ENCODE measurements at places on chromosomes 13 and 19.

- no peak for DNase-seq
Observed at GRCh38 chr13:110410936-110411687, 104.0 kb downstream of the COL4A2 start.

DNA sequence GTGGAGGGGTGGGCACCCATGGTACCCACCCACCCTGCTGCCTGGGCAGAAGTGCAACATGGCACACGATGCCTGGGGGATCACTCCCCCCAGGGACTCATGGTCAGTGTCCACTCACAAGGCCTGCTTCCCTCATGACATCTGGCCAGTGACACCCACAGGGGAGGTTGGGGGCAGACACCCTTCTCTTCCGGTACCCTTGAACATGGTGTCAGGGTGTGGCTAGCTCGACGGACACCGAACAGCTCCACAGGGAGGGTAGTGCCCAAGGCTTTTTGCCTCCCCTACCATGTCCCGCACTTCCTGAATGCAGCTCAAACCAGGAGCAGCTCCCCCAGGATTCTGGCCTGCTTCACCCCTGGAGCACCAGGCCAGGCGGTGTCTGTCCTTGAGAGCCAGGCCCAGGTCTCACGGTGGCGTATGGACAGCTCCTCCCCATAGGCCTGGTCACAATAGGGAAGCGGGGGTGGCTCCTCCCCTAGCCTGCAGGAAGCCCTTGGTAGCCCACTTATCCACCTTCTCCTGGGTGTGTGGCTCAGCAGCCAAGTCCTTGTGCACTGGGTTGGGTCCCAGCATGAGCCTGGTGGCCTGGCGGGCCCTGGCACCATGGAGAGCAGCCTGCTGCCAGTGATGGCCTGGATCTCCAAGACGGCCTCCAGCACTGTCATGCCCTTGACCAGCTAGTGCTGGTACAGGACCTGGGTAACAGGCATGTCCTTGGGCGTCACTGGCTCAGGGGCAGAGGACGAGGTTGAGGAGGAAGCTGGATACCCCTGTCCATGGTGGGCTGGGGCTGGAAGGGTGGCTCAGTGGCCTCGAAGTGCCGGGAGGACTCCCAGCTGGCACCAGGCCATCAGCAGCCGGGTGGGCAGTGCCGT is 7.8 kb downstream of the ACP4 start:
- DNase-seq: no peak

- DNase-seq: no peak
Observed at GRCh38 chr13:89852570-89852969, 1494.9 kb upstream of the MIR17HG start.

DNA sequence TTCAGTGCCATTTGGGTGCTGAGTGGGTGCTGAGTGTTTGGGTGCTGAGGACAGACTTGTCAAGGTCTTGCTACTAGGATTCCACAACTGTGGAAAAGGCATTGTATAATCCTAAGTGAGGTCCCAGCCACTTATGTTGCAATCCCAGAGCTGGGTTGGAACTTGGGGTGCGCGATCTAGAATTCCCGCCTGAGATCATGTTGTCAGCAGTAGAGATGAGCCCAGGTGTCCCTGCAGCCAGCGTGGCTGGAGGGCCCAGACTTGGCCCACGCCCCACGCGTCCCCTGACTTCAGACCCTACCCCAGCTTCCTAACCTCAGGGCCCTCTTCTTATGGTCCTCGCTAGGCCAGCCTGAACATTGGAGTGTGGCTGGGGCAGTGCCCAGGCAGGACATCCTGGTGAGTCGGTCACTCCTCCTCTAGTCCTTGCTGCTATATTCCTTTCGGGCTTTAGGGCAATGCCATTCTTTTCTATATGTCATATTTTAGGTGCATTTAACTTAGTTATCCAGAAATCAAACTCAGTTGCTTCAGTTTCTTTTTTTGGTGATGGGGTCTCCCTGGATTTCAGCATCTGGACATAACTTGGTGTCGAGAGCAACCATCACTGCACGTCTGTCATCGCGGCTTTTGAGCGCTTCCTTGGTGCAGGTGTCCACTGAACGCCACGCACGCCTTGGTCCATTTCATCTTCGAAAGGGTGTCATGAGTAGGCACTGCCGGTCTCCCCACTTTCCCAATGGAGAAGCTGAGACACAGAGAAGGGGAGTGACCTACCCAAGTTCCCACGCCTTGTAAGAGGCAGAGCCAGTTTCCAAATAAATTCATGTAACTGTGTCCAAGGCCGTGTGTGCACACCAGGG is 46.4 kb upstream of the F7 start:
- DNase-seq: no peak

- no peak for DNase-seq
Observed at GRCh38 chr13:51342706-51343105, 3.2 kb downstream of the SERPINE3 start.

- DNase-seq: no peak
Observed at GRCh38 chr13:71701741-71702140, 165.3 kb downstream of the DACH1 start.

- DNase-seq: peak; percentile 95
Observed at GRCh38 chr19:15379999-15380647, 536 bp upstream of the AKAP8 start.

DNA sequence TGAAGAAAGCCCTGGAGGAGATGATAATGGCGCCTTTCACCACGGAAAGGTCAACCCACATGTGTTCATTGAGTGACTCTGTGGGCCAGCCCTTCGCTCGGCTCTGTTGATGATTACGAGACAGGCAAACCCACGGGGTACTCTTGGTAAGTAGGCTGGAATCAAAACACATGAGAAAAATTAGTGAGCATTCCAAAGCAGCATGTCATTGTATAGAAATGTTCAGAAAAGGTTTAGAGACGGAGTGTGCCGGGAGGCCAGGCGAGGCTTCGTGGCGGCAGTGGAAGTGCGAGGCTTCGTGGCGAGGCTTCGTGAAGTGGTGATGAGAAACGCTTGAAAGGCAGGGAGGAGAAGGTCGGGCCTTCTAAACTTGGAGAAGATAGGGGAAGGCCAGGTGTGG is 144.3 kb downstream of the ZNF536 start:
- peak; percentile 32 for DNase-seq

- no peak for DNase-seq
Observed at GRCh38 chr19:33194532-33194885, 379 bp downstream of the LRP3 start.

GRCh38 chr19:19642506-19643157 is 825 bp downstream of the GMIP start:
- no peak for DNase-seq

- no peak for DNase-seq
Observed at GRCh38 chr13:79423801-79424642, 18.0 kb upstream of the RBM26 start.

DNA sequence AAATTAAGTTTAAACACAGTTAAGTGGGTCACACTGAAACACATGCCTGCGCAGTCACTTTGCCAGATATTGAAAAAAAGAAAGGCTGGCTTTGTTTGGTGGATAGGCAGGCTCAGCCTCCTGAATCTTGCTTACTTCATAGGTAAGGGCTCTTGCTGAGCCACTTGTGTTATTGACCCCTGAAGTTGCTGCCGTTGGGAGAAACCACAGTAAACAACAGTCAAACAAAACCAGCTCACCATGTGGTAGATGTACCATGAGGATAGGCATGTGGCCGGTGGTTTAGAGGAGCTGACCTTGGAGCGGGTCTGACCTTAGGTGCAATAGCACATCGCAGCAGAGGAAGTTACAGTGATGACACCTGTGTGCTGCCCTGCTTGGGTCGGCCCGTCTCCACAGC is 52.2 kb downstream of the SPATA13 start:
- no peak for DNase-seq

- no peak for DNase-seq
Observed at GRCh38 chr13:26821672-26822071, 61.1 kb upstream of the GPR12 start.

DNA sequence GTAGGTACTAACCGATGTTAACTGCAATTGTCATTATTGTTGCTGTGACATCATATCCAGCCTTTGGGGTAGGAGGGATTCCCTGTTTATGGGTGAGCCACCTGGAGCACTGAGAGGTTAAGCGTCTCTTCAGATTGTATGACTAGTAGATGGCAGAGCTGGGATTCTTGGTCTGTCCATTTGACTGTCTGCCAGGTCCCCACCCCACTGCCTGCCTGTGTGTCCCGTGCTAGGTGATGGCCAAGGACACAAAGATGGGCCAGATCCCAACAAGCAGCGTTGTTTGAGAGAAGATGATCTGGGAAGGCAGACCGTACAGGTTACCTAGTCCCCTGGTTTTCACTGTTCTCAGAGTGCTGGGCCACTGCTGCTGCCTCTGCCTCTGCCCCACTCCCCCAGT is 16.6 kb downstream of the PPP2R1A start:
- no peak for DNase-seq

DNA sequence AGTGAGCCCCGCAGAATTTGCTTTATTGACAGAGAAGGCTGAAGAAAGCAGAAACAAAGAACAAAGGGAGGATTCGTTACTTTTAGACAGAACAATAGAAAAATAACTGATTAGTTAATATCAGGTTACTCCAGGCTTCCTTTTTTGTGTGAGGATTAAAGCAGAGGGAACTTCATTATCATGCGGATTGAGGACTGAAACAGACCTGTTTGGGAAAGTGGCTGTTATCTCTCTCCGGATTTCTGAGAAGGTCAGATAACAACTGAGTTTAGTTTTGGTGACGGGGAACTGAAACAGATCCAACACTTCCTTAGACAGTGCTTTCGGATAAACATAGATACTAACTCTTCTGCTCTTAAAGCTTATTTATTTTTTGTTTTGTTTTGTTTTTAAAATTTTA is 246.4 kb upstream of the ZNF507 start:
- DNase-seq: no peak

- DNase-seq: no peak
Observed at GRCh38 chr19:16366433-16367260, 42.0 kb downstream of the KLF2 start.

- DNase-seq: peak; percentile 100
Observed at GRCh38 chr19:13952154-13952930, at the start of gene DCAF15. Gene DCAF15, plus strand, starts transcription at chr19:13952509. Its CDS starts 4 bp downstream, at chr19:13952513.

GRCh38 chr13:80604098-80604497 is 263.2 kb upstream of the SPRY2 start:
- DNase-seq: no peak

DNA sequence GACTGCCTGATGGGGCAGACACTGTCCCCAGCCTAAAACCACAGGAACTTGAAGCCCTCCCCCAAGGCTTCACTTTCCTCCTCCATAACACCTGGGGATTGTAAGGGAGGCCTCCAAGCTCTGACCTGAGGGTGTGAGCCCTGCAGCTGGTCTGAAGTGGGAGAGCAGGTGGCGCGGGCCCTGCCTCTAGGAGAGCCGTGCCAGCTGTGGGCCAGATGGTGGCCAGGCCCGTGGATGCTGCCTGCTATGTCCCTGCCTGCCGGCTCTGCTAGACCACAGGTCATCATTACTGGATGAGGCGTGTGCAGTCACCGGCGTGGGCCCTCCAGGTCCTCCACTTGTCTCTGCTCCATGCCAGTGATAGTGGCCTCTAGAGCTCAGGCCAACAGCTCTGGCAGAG is 3.5 kb upstream of the KLHL26 start:
- no peak for DNase-seq

- DNase-seq: no peak
Observed at GRCh38 chr13:39378306-39378705, 224.7 kb downstream of the LHFPL6 start.

DNA sequence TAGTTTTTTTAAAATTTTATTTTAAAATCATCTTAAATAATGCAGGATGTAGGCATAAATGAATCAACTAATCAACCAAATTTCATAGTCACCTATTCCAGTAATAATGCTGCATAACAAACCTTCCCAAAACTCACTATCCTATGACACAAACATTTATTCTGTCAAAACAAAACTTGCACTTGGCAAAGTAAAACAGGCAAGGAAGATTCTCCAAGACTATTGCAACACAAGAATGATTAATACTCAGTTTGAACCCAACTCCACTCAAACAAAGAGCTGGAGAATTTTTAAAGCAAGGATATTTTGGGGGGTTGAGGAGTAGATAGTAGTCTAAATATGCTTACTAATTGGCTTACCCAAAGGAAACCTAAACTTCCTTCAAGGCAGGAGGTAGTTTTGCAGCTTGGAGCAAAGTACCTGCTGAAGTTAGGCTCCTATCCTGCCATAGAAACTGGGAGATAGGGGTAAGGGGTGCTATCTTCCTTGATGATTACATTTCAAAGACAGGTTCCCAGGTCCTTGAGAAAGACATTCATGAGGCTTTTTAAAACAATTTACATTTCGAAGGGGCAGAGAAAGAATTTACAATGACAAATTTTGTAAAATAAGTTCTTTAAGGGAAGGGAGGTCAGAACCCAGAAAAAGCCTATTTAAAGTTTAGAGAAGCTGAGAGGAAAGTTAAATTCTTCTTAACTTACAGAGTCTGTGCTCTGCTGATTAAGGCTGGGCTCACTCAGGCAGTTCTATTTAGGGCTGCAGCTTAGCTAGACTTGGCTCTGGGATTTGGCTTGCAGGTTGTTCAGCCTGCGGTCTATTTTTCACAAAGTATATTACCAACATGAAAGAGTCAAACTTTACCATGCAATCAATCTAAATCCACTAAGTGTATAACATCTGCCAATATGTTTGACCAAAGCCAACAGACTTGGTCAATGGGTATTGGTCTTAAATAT is 549.0 kb downstream of the KCTD12 start:
- DNase-seq: no peak

DNA sequence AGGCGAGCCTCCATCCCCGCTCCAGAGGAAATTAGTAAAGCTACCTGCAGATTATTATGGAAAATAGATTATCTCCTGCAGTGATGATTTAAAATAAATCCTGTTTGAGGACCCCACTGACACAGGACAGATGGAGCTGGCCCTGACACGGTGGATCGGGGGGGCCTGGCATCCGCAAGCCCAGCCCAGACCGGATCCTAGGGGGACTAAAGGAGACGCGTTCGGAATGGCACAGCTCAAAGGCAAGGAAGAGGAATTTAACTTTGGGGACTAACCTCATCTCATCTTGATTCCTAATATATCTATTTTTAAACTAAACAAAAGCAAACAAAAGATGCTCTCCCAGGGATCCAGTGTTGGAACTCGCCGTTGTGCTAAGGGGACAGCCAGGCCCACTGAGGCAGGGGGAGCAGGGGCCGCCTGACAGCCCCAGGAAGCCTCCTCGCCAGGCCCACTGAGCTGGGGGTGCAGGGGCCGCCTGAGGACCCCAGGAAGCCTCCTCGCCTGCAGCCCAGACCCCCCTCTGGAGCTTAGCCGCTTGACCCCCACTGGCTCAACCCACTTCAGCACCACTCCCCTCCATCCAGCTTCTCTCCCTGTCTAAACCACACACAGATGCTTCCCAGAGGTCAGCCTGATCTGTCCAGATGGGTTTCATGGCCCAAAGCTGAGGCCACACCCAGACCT is 78.6 kb downstream of the SPACA7 start:
- DNase-seq: peak; percentile 41

DNA sequence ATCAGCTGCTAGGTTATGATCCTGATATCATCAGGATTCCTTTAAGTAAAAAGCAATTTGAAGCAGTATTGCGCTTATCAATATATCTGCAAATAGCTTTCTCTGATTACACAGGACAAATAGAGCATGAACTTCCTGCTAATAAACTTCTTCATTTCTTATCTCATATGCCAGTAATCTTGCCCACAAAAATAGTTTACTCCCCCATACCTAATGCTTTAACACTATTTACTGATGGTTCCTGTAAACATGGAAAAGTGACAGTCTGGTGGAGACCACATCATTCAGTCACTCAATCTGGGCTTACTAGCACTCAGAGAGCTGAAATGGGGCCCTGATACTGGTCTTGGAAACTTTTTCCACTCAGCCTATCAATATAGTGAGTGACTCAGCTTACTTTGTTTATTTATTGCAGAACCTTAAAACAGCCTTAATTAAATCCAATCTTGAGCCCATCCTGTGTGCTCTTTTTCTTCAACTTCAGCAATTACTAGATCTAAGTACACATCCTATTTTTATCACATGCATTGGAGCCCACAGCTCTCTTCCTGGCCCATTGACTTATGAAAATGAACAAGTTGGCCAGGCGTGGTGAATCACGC is 1464.3 kb downstream of the UQCRFS1 start:
- DNase-seq: no peak

- DNase-seq: no peak
Observed at GRCh38 chr13:78714717-78715116, 55.8 kb upstream of the OBI1 start.

Data from islet precursor cell (in vitro differentiated cells).